ENCODE measurements at places on chromosomes 5 and 9. TPM values are rescaled to one million over a fixed set of nuclear protein-coding genes. Genes with fewer than 3 reads are reported as not detected.
A peak's percentile ranks its signal among the peaks of the same experiment; 100 is the strongest.

GRCh38 chr5:33831041-33831440 is 60.7 kb downstream of the ADAMTS12 start:
- DNase-seq: no peak

SH3PXD2B gene
- 24.8 TPM for polyA plus RNA-seq

- DNase-seq: no peak
These were observed 96.5 kb upstream of the ZNF608 start for GRCh38 chr5:124842725-124843595.

GRCh38 chr5:40549616-40550015 is 130.1 kb upstream of the PTGER4 start:
- no peak for DNase-seq

GRCh38 chr5:149172261-149172660 is 31.0 kb downstream of the ABLIM3 start:
- no peak for DNase-seq

DNA sequence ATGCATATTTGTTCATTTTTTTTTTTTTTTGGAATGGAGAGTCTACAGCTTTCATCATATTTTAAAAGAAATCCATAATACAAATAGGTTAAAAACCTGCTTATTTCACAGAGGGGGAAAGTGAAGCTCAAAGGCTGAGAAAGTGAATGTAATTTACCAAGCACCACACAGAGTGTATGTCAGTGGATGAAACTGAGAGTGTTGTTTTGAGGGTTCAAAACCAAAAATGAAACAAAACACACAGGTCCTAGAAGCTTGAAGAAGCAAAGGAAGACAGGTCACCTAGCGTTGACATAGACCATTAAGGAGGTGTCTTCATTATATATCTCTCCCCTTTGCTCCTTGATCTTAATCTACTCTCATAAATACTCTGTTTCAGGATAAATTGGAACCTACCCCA is 7.5 kb downstream of the NMUR2 start:
- DNase-seq: no peak

SPATA9 gene
- 1.7 TPM for polyA plus RNA-seq

GRCh38 chr9:91835216-91835615 is 114.8 kb downstream of the ROR2 start:
- DNase-seq: no peak

MYMK gene
- not detected for polyA plus RNA-seq

NMUR2 gene
- polyA plus RNA-seq: 0.09 TPM

C1QTNF2 gene
- polyA plus RNA-seq: 0.82 TPM

- DNase-seq: no peak
These were observed 28.0 kb downstream of the DNAJC21 start for GRCh38 chr5:34957321-34957720.

DNA sequence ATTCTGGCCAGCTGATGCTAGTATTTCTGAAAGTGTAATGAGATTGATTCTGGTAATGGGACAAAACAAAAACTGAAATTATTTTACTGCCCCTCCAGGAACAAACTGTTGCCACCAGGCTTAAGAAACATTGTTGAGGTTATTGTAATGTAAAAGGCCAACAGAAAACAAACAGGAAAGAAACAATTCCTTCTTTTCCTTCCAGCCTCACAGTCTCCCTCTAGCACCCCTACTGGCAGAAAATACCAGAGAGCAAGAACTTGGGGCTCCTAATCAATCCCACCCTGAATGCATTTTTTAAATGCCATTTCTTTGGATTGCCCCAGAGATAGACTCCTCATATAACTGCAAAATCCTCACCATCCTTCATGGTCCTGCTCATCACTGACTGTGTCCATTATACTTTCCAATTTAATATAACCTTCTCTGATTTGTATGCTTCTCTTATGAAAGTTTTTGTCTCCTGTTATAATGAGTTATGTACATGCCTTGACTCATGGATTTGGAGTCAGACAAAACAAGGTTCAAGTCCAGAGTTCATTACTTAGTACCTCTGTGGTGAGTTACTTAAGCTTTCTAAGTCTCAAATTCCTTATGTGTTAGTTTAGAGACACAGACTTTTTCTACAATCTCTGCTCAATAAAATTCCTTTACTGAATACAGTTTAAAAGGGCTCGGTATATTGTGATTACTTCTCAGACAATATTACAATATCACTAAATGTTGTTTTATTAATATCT is 157.9 kb upstream of the FBN2 start:
- DNase-seq: no peak

- DNase-seq: peak; percentile 39
These were observed 69.8 kb downstream of the ICE1 start for GRCh38 chr5:5492087-5492933.

GRCh38 chr5:91313757-91314673 is 69.1 kb downstream of the ARRDC3 start:
- peak; percentile 35 for DNase-seq

DYNC2I2 gene
- 81.2 TPM for polyA plus RNA-seq

DNA sequence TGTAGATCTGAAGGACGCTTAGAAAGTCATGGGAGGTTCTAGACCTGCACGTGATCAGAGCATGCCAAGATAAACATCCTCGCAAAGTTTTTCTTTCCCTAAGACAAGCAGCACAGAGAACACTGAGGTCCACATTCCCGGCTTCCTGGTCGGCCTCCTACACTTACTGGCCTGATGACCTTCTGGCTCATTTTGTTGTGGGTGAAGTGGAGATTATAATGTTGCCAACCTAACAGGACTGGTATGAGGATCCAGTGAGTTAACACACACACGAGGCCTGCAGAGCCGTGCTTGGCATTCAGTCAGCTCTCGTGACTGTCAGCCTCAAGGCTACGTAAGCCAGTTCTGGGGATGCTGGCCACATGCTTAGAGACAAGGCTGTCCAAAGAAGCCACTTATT is 186.0 kb downstream of the TENT4A start:
- no peak for DNase-seq

GRCh38 chr9:69261636-69262035 is 63.4 kb upstream of the ENTREP1 start:
- no peak for DNase-seq

PTBP3 gene
- 80.2 TPM for polyA plus RNA-seq

C5orf52 gene
- not detected for polyA plus RNA-seq

GRCh38 chr5:103207011-103207410 is 51.6 kb upstream of the MACIR start:
- no peak for DNase-seq

TLE1 gene
- polyA plus RNA-seq: 71.6 TPM

DNA sequence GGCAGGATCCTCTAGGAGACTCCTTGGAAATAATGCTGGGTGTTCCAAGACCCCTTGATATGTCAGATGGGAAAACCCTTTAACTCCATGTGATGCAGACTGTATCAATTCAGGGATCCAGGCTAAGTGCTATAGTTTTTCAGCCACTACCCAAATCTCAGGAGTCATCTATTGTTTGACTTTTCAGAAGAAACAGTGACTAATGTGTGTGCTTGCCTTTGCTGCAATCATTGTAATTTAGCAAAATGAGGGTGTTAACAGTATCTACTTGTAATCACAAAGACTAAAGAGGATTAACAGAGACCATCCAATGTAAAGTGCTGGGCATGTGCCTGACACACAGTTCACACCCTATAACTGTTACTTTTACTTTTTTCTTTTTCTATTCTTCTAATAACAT is 309.6 kb upstream of the RFX3 start:
- DNase-seq: no peak

GRCh38 chr5:77607324-77607723 is 31.2 kb downstream of the OTP start:
- DNase-seq: no peak

- no peak for DNase-seq
These were observed 398.8 kb downstream of the ZSWIM6 start for GRCh38 chr5:61730866-61731265.

- no peak for DNase-seq
These were observed 547.9 kb downstream of the DTWD2 start for GRCh38 chr5:118440496-118440895.

- DNase-seq: no peak
These were observed 102.9 kb downstream of the LIFR start for GRCh38 chr5:38453506-38453905.

DNA sequence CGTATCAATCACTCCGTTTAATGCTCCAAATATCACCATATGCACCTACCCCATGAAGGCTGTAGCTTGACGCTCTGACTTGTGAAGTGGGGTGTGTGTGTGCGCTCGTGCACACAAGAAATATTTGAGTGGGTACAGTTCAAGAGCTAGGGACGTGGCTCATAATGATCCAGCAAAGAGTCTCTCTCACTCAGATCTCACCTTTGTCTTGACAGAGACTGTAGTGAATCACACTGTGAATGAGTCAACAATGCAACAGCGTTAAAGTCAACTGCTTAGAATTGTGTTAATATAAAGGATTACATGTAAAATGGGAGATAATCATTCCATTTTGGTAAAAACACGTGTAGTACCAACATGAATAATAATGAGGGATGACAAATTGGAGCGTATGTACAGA is 119.4 kb downstream of the MED27 start:
- no peak for DNase-seq

MARVELD2 gene
- polyA plus RNA-seq: 24.4 TPM

- no peak for DNase-seq
These were observed 894.1 kb downstream of the PTPRD start for GRCh38 chr9:9718691-9719090.

DNA sequence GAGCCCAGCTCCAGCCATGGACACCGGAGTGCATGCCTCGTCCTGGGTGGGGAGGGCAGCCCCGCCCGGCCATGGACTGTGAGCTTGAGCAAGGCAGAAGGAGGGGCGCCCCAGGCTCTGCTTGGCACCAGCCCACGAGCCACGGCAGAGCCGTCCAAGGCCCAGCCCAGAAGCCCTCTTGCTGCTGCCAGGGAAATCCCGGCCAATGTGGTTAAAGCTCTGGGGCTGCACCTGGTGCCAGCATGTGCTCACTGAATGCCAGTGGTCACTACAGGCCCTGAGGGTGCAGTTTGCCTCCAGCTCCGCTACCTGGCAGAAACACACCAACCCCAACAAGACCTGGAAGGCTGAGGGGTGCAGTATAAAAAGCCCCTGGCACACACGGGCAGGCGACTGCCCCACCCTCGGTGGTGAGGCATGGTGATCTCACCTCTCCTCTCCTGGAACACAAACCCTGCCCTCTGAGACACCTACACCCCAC is 11.8 kb downstream of the BRD3 start:
- DNase-seq: no peak

- DNase-seq: no peak
These were observed 17.0 kb upstream of the IPPK start for GRCh38 chr9:92686954-92687353.

- no peak for DNase-seq
These were observed 206.4 kb downstream of the ENC1 start for GRCh38 chr5:74433896-74434829.

GRCh38 chr9:114356792-114357191 is 27.1 kb downstream of the ORM2 start:
- DNase-seq: no peak

HSD17B4 gene
- 216 TPM for polyA plus RNA-seq

GRCh38 chr5:91144491-91145332 is 238.4 kb downstream of the ARRDC3 start:
- DNase-seq: no peak

DNA sequence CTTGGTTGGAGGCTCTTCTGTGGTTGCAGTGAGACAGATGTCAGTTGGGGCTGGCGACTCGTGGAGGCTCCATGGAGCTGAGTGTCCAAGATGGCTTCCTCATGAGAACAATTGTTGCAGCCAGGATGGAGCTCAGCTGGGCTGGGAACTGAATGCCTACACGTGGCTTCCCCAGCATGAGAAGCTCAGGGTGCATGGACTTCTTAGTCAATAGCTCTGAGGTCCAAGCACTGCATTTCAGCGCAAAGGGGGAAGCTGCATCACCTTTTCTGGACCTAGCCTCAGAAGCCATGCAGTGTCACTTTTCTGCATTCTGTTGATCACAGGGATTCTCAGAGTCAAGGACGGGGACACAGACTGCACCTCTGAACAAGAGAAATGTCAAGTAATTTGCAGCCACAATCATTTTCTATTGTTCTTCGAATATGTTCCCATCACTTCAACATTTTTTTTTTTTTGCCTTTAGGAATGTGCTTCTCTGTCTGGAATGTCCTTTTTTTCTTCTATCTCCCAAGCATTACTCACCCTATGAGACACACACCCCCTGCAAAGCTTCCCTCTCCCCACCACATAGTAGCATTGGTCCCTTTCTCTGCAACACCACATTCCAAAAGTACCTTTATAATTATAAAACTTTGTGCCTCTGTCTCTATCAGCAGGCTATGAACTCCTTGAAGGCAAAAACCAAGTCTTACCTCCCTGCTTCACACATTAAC is 57.5 kb upstream of the STK32A start:
- DNase-seq: no peak

DNA sequence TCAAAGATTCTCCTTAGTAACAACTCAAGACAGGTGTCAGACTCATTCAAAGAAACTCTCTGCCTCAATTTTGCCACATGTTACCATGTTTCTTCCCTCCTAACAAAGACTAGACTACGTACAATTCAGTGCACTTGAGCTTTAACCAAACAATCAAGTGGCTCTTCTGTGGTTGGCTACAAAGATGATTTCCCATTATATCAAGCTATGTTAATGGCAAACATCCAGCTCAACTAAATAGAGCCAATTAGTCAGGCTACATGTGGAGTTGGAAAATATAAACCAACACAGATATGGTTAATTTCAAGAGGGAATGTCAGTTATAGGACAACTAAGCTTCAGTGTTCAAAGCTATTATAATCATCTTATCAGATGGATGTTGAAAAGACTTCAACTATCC is 29.2 kb upstream of the ADRA1B start:
- DNase-seq: no peak

GRCh38 chr5:30436691-30437090 is 756.8 kb upstream of the CDH6 start:
- DNase-seq: no peak

DNA sequence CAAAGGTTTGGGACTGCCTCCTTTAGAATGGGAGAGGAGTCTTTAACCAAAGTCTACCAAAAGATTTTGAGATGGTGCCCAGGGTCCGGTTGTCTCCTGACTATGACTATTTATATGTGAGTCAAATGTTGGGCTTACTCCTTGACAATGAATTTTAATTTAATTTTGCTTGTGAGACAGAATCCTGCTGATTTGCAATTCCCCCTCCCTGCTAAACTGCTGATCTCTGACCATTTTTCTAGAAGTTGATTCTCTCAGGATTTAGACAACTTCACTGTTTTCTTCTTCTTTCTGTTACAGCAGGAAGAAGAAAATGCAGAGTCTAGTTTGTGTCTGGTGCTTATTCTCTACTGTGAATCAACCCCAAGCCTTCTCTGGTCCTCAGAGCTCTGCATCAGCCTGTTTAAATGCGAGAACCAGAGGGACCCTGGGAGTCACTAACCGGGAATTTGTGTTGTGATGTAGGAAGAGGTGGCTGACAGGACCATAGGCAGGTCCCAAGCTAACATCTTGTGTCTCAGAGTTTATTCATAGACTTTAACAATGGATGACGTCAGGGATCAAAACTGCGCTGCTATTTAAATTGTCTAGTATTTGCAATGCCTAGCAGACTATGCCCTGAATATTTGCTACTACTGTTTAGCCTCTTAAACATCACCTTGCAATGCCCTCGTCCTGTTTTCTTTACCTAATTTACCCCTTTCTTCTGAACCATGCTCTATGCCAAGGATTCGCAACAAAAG is 124.0 kb upstream of the TAF11L2 start:
- no peak for DNase-seq

BSPRY gene
- polyA plus RNA-seq: 8.0 TPM

BAAT gene
- 0.36 TPM for polyA plus RNA-seq

GZMA gene
- polyA plus RNA-seq: 0.50 TPM

Measured in renal cortex interstitium (tissue), 15 donors.